ENCODE measurements at places on chromosomes 1 and 21.
A peak's percentile ranks its signal among the peaks of the same experiment; 100 is the strongest.

GRCh38 chr1:175530622-175531375 is 212.6 kb downstream of the TNR start:
- DNase-seq, result no peak

- no peak for DNase-seq
These were observed 853.4 kb downstream of the NCAM2 start for GRCh38 chr21:21851657-21852056.

DNA sequence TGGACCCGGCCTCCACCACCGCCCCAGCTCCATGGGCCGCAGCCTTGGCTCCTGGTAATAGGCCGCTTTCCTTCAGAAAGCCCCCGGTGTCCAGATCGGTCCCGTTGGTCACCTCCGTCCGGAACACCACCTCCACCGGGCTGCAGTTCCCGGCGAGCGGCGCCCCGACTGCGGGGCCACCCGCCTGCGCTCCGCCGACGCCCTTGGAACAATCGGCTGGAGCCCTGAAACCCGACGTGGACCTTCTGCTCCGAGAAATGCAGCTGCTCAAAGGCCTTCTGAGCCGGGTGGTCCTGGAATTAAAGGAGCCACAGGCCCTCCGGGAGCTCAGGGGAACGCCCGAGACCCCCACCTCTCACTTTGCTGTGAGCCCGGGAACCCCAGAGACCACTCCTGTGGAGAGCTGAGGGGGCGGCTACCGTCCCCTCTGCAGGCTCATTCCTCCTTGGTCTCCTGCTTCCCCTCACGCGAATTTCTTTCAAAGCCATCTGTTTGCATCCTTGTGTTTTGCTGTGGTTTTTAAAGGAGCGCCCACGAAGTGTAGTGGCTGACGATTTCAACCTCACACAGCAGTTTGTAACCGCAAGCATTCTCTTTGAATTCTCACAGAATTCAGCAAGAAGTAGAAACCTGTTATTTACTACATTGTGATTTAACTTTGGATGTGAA is 6.0 kb downstream of the FCRLB start:
- DNase-seq, result peak; percentile 63

- no peak for DNase-seq
These were observed 6.9 kb downstream of the PAX7 start for GRCh38 chr1:18637511-18637960.

DNA sequence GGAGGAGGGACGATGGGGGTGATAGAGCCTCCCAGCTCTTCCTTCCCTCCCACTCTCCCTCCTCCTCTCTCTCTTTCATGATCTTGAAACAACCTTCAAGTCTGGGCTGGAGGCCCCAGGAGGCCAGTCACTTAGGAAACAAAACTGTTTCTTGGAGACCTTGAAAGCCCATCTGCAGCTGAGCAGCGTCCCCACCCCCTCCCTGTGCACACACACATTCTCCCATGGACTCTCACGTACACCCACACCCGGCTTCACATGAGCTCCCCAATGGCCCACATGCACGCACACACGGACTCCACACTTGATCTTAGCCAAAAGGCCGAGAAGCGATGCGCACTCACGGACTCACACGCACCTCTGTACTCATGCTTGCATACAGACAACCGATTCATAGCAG is 3.2 kb upstream of the ATP1A2 start:
- no peak for DNase-seq

GRCh38 chr1:169624122-169624521 is 5.8 kb downstream of the SELP start:
- no peak for DNase-seq

- no peak for DNase-seq
These were observed 99.0 kb upstream of the RUNX3 start for GRCh38 chr1:25028907-25029599.

DNA sequence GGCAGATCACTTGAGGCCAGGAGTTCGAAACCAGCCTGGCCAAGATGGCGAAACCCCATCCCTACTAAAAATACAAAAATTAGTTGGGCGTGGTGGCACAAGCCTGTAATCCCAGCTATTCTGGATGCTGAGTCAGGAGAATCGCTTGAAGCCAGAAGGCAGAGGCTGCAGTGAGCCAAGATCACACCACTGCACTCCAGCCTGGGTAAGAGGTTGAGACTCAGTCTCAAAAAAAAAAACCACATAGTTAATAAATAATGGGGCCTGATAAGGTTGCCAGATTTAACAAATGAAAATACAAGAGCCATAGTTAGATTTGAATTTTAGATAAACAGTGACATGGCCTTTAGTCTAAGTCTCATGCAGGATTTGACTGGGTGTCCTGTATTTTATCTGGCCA is 175.7 kb downstream of the ZZZ3 start:
- no peak for DNase-seq

GRCh38 chr21:29309703-29310102 is 11.0 kb downstream of the BACH1 start:
- no peak for DNase-seq

DNA sequence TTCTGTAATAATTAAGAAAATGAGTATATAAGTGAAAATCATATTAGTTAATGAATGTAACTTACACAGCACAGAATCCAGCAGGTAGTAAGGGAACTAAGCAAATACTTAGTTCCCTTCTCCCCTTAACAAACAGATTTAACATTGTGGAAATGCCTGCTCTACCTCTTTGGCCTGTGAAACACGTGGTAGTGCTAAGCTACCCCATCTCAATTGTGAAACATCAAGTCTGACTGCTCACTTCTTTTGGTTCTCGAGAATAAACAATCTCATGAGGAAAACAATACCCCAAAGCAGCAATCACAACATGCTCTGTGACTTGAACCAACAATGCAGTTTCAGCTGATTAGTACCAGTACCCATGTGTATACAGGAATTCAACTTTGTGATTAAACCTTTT is 4.7 kb downstream of the MYSM1 start:
- DNase-seq, result no peak

GRCh38 chr1:24828183-24828886 is 83.1 kb downstream of the CLIC4 start:
- no peak for DNase-seq

- no peak for DNase-seq
These were observed 29.5 kb downstream of the SZRD1 start for GRCh38 chr1:16396591-16396990.

DNA sequence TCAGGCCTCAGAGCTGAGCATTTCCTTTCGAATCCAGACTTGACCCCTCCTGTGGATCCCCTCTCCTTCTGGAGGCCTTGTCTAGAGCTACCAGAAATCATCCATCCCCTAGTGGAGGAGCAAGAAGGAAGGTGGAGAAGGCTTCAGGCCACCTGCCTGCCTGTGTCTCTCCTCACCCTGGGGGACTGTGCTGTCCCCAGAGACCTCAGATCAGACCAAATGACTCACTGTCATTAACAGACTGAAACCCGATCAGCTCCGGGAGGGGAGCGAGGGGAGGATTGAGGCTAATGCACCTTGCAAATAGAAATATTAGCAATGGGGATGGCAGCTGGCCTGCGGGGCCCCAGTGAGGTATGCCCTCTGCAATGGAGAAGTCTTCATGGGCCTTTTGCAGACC is 2.1 kb downstream of the MYBPH start:
- peak; percentile 31 for DNase-seq

Data from activated effector memory CD4-positive, alpha-beta T cell treated with anti-CD3 and anti-CD28 coated beads, Interleukin-2, amount 50 U/mL, for 16 hours (primary cell).